ELR (cell line): ENCODE measurements at places on chromosomes 13 and 19.

- no peak for DNase-seq
Observed at GRCh38 chr13:51883226-51883600, 21.4 kb downstream of the CCDC70 start.

- DNase-seq, result peak; percentile 97
Observed at GRCh38 chr19:10120538-10121189, 965 bp upstream of the EIF3G start.

GRCh38 chr13:107441279-107441678, 774.1 kb downstream of the LIG4 start:
- DNase-seq, result peak; percentile 33

DNA sequence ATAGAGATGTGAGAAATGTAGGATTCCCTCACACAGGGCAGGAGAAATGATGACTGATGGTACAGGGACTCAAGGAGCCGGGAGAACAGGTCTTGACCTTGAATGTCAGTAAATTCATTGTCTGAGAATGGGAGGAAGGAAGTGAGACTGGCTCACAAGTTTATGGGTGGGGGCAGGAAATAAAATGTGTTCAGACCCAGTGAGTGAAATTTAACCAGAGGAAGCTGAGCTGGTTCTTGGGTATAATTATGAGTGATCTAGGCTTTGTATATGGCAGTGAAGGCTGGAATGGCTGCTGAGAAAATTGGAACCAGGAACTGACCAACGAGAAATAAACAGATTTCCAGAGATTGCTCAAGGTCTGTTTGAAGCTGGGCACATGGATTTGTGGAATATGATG, 6.3 kb upstream of the IGSF23 start:
- DNase-seq, result peak; percentile 87

- DNase-seq, result no peak
Observed at GRCh38 chr19:16548956-16549355, 6.7 kb upstream of the CHERP start.

- DNase-seq, result no peak
Observed at GRCh38 chr13:113949546-113949945, 24.3 kb downstream of the C13orf46 start.

DNA sequence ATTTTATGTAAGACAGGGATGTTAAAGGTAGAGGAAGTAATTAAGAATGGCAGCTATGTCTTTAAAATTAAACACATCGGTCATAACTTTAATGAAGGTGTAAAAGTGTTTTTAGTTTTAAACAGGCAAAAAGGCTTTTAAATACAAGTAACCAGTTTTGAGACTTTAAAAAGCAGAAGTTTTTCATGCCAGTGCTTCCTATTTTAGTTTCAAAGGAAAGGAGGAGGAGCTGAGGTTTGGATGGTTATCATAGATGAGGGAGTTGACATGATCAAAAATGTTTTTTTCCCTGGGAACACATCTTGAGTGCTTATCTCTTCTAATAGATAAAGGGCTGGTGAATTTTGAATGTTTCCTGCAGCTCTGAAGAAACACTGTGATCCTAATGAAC, 42.9 kb downstream of the LRCH1 start:
- no peak for DNase-seq

GRCh38 chr13:102702965-102703725, 8.3 kb upstream of the METTL21C start:
- DNase-seq, result no peak

- no peak for DNase-seq
Observed at GRCh38 chr19:2312820-2313501, 5.0 kb upstream of the LINGO3 start.

DNA sequence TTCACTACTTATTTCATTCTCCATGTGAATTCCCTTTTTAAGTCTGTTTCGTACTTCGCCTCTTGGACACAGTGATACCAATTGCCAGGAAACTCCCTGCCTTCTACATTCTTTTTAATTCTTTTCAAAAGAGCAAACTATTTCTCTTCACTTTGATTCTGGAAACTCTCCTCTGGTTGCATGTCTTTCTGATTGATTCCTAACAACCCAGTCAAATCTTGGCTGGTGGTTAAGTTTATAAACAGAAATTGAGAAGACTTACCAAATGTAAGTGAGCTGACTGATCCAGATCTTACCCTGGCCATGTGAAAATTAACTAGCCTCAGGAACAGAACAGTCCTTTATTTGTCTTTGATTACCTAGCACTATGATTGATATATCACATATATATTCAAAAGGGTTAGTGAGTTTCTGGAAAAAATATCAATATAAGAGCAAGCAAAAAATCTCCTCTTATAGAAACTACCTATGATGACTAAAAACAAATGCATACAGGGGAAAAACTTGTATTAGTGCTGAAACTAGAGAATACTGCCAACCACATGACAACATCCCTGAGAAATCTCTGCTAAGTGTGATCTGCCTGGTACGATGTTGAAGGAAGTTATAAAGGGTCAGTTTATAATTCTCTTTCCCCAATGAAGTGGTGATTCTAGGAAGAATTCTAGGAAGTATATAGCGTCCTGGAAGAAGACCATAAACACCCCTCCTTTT, 152.6 kb upstream of the HTR2A start:
- no peak for DNase-seq

GRCh38 chr13:48233046-48233888, at the start of gene ITM2B:
Gene ITM2B, plus strand, starts transcription at chr13:48233206. Its CDS starts 155 bp downstream, at chr13:48233361.
- peak; percentile 82 for DNase-seq

DNA sequence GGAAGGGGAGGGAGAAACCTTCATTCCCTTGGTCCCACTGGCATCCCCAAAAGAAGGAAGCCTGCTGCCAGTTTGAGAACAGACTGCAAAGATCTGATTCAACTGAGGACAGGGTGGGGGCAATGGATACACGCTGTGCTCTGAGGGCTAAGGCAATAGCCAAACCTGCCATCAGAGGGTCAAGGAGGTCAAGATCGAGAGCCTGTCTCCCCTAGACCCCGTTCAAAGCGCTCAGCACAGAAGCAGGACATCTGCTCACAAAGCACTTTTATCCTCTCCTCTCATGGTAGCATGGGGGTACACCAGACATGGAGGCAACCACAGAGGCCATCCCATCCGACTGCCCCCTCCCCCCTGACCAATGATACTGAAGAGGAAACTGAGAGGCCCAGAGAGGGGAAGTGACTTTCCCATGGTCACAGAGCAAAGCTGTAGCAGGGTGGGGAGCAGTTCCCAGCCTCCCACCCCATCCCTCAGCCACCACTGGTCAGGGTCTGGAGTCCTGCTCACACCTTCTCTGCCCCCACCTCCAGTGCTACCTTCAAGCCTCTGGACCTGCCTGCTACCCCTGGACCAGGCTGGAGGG, 11.1 kb downstream of the POU2F2 start:
- no peak for DNase-seq

GRCh38 chr13:50531917-50532899, 311.3 kb downstream of the DLEU7 start:
- DNase-seq, result peak; percentile 46

- DNase-seq, result no peak
Observed at GRCh38 chr13:97781891-97782305, 171.6 kb upstream of the IPO5 start.

- DNase-seq, result peak; percentile 78
Observed at GRCh38 chr13:106619688-106620555, 52.0 kb upstream of the ARGLU1 start.

DNA sequence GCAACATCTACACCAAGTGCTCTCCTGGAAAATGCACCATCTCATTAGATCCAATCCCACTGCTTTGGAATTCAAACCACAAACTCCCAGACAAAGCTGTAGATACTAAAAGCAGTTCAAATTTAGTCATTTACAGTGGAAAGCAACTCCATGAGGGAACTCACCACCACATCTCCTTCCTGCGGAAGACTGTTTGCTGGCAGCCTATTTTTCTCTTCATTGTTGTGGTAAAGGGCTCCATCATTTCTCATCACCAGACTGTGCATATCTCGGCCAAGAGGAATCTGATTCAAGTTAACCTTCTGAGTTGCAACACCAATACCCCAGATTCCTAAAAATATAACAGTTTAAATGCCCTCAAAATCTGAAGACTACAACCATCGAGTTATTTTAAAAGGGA, 8.4 kb downstream of the SPRYD7 start:
- DNase-seq, result peak; percentile 37

DNA sequence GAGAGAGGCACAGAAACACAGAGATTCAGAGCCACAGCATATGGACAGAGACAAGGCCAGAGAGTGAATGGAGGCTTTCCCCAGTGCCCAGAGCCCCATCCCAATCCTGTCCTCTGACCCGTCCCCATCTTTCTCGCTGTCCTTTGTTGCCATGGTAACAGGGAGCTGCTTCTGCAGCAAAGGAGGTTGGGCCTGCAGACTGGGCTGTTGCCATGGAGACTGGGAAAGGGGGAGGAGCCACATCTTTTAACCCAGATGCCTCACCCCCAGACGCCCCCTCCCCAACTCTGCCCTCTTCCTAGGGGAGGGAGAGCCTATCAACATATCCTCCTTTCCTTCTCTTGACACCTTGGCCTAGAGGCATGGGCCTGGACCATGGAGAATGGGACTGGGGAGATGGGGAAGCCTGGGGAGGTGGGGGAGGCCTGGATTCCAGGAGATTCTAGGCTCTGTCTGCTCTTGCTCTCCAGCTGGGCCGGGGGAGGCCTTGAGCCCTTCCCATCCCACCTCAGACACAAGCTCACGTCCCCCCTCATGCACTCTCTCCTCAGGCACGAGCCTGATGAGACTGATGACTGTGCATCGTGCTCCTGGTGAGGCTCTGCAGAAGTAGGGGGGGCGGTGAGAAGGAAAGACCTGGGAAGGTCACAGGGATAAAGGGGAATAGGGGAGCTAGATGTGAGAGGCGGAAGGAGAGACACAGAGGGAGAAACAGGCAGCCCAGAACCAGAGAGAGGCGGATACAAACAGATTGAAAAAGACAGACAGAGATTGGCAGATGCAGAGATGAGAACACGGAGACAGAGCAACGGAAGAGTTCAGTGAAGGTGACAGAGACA, 2.1 kb upstream of the ATP1A3 start:
- DNase-seq, result peak; percentile 30

- no peak for DNase-seq
Observed at GRCh38 chr19:11931513-11931912, 6.6 kb downstream of the ZNF700 start.

- no peak for DNase-seq
Observed at GRCh38 chr19:23801803-23802202, 43.1 kb upstream of the ZNF681 start.

DNA sequence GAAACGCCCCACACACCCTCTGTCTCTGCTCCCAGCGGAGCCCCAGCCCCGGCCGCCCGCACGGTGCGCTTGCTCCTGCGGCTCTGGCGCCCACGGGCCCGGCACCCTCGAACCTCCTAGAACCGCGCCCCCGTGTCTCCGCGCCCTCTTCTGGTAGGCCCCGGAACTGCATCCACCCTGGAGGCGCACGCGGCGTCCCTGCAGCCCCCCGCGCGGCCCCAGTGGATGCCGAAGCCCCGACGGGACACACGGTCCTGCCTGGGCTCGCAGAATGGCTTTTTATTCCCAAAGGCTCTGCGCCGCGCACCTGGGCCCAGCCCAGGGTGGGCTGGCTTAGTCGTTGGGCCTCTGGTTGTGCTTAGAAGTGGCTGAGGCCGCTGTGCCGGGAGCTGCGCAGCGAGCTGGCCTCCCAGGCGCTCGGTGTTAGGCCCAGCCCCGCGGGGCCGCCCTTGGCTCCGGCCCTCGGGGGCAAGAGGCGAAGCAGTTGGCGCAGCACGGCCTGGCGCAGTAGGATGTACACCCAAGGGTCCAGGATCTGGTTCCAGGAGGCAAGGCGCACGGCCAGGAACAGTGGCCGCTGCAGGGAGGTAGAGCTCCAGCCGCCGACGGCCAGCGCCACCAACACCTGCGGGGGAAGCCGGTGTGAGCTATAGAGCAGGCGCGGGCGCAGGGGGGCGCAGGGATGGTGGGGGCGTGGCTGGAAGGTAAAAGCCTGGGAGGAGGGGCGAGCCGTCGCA, 2.8 kb downstream of the PTGER1 start:
- peak; percentile 73 for DNase-seq

GRCh38 chr19:18488838-18489626, 32.8 kb downstream of the ELL start:
- DNase-seq, result peak; percentile 47

GRCh38 chr13:76708138-76708688, 178.0 kb downstream of the KCTD12 start:
- DNase-seq, result no peak
